Gastrocnemius medialis (tissue), 4 donors: ENCODE measurements at places on chromosomes 1 and 21. TPM values are rescaled to one million over a fixed set of nuclear protein-coding genes. Genes with fewer than 3 reads are reported as not detected.

- no peaks in the 10 kb centered on the region for H3K4me1 ChIP-seq
- no peaks in the 10 kb centered on the region for H3K27me3 ChIP-seq
- no peak overlapping the region for H3K27ac ChIP-seq
- no peak overlapping the region for H3K4me3 ChIP-seq
Observed at GRCh38 chr1:104018922-104019674, 269.4 kb downstream of the AMY1C start.

- H3K36me3 ChIP-seq: no peaks in the 10 kb centered on the region
- peak overlapping the region; percentile 88 for H3K27ac ChIP-seq
- DNase-seq: no peak
- peak overlapping the region; percentile 97 for H3K4me3 ChIP-seq
- H3K27me3 ChIP-seq: no peaks in the 10 kb centered on the region
Observed at GRCh38 chr1:97918961-97919360, 1.9 kb downstream of the DPYD start.

The CCDC24 gene
- total RNA-seq: 1.7 TPM

The CDC42BPA gene
- total RNA-seq: 16.9 TPM

- peaks cover 17% of the 10 kb centered on the region for H3K4me1 ChIP-seq
- no peaks in the 10 kb centered on the region for H3K36me3 ChIP-seq
- H3K27me3 ChIP-seq: no peaks in the 10 kb centered on the region
- H3K4me3 ChIP-seq: peak overlapping the region; percentile 82
Observed at GRCh38 chr1:6578624-6579373, 995 bp upstream of the ZBTB48 start.

DNA sequence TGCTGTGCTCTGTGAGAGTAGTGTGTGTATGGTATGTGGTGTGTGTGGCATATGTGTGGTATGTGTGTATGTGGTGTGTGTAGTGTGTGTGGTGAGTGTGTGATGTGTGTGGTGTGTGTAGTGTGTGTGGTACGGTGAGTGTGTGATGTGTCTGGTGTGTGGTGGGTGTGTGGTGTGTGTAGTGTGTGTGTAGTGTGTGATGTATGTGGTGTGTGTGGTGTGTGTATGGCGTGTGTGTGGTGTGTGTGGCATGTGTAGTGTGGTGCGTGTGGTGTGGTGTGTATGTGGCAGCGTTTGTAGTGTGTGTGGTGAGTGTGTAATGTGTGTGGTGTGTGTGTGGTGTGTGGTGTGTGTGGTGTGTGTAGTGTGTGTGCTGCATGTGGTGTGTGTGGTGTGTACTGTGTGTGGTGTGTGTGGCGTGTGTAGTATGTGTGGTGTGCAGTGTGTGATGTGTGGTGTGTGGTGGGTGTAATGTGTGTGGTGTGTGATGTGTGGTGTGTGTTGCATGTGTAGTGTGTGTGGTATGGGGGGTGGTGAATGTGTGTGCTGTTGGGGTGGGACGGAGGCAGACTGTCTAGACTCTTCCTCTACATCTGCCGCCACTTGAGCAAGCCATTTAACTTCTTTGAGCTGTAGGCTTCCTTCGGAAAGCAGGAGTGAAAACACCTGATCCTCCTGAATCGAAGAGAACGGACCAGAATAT lies 33.5 kb downstream of the GPA33 start:
- no peaks in the 10 kb centered on the region for H3K27me3 ChIP-seq
- no peak overlapping the region for H3K27ac ChIP-seq
- H3K36me3 ChIP-seq: no peaks in the 10 kb centered on the region
- H3K4me1 ChIP-seq: peaks cover 7% of the 10 kb centered on the region
